ENCODE measurements at places on chromosomes 4 and X.

DNA sequence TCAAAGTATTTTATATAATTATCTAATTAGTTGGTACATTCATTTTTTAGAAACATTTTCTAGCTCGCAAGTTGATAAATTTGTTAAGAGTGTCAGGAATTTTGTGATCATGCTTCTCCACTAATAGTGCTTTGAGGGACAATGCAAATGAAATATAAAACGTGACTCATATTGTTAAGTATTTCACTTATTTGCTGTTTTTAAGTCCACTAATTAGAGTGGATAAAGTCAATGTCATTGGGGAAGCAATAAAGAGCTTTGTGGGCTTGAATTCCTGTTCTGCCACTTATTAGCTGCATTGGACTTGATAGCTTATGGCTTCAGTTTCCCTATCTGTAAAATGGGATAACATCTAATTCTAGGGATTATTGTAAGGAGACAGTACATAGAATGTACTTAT is 26.5 kb upstream of the ANAPC4 start:
- DNase-seq, result no peak

GRCh38 chrX:40142417-40142816 is 44.7 kb upstream of the BCOR start:
- DNase-seq, result no peak

DNA sequence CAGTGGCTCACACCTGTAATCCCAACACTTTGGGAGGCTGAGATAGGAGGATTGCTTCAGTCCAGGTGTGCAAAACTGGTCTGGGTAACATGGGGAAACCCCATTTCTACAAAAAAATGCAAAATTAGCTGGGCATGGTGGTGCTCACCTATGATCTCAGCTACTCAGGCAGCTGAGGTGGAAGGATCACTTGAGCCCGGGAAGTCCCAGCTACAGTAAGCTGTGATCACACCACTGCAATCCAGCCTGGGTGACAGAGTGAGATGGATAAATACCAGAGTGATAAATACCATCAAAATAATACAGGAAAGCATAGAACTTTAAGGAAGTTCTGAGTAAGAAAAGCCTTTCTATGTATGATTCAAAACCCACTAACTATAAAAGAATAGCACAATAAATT is 52.8 kb downstream of the LRBA start:
- no peak for DNase-seq

GRCh38 chrX:48938721-48939425 is 18.5 kb downstream of the OTUD5 start:
- no peak for DNase-seq

- no peak for DNase-seq
These were observed 129.8 kb downstream of the PPP3CA start for GRCh38 chr4:101217353-101218031.

DNA sequence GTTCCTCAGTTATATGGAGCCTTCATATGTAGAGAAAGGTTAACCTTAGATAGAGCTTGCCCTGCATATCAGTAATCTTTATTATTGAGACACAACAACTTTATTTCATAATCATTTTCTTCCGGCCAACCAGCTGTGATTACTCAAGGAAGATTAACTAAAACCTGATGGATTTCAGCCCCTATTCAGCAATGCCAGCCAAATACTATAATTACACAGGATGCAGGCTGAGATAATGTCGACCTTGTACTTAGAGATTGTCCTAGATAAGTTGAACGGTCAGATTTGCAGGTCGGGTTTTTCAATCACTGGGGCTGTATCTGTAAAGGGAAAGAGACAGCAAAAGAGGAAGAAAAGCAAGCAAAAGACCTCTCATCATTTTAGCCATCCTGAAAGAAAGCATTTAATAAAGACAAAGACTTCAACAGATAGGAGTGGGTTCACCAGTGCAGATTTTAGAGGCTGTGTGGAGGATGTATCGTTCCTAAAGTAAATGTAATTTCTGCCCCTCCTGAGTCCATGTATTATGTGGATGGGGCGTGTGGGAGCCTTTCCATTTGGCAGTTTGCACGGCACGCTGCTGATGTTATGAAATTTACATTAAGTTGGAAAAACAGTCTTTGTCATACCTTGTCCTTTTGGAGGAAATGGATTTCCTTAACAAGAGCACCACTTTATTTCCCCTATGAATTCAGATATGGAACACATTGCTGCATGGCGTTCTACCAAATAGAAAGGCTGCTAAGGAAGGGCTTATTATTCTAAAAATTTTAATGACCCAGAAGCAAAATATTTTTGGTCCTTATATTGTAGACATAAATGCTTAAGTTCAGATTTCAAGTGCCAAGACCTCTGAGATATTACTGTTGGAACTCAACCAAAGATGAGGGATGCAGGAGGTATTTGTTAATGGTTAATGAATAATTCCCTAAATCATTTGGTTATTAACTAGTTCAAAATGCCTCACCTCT is 496.7 kb downstream of the SPRY1 start:
- DNase-seq, result peak; percentile 75

- DNase-seq, result no peak
These were observed 1072.3 kb upstream of the PCDH10 start for GRCh38 chr4:132076829-132077228.

DNA sequence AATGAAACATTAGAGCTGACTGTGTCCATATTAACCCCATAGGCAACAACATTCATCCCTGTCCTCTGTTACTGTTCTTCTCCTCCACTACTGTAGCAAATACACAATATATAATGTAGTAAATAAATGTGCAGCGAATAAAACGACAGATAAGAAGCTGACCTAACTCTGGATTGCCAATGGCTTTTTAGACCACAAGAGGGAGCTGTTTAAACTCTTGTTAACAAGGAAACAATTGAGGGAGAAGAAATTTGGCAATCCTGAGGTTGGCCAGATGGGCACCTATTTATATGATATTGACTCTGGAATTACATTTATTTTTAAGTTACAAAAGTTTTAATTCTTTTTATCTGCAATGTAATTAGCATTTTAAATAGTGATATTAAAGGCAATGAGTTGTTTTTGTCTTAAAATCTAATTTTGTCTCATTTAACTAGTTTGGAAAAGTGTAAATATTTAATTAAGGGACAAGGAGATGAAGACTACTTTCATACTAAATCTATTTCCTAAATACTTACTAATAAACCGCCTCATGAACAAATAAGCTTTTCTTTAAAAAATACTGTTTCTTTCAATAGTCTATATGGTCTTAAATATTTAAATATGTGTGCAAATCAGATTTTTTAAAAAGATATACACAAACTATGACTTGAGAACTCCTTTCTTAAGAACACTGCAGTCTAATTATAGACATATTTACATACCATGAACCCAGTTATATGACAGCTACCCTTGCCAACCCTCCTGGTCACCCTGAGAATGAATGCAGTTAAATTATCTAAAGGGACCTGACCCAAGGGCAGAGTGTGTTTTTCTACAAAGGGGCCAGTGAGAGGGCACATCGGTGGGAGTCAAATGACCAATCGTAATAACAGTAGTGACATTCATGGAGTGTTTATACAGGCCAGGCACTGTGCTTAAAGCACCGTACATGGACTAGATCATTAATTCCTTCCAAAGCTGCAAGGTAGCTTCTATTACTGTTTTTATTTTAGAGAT is 52.9 kb upstream of the HPF1 start:
- no peak for DNase-seq

- DNase-seq, result no peak
These were observed 399.2 kb downstream of the NLGN4X start for GRCh38 chrX:5829469-5829868.

DNA sequence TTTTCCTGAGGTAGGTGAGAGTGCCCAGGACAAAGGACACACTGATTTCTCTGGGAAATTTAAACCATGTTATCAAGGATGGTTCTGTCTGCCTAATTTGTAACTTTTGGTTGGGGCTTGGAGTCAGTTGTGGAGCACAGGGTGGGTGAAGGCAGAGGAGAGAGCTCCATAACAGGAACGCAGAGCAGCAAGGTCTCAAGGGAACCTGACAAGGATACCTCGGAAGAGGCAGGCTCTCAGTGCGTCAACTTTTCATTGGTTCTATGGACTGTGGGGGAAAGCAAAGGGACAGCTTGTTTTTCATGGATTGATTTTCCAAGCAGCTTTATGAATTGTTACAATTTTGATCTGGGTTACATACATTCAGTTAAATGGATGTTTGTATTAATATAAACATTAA is 110.4 kb downstream of the SLIT2 start:
- DNase-seq, result no peak

DNA sequence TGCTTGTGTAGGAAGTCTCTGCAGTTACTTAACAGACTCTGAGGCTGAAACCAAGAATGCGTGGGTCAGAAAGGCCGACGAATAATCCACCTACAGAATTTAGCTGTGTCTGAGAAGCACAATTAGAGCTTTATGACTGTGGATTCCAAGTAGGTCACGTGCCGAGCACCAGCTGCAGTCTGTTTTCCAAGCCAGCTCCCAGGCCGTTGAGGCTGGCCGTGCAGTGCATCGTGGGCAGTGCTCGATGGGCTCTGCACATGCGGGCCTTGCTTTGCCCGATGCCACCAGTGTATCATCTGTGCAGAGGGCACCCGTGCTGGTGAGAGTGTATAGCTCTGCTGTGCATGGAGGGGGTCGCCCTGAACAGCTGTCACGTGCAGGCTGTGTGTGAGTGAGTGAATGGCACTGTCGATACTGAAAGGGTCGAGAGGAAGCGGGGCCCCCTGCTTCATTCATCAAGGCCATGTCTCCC is 67.5 kb upstream of the CLDN34 start:
- DNase-seq, result peak; percentile 54

DNA sequence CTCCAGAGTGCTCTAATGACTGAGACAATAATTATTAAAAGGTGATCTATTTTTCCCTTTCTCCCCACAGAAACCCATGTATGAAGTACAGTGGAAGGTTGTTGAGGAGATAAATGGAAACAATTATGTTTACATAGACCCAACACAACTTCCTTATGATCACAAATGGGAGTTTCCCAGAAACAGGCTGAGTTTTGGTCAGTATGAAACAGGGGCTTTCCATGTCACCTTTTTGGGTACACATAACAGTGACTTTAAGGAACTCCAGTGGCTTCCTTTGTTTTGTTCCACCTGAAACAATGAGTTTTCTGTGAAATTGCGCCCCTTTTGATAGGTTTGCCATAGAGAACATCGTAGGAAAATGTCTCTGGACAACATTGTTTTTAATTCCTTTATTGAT is 69.6 kb downstream of the KIT start:
- DNase-seq, result no peak

GRCh38 chr4:189304809-189305208 is 635.9 kb upstream of the FRG1 start:
- DNase-seq, result no peak

- DNase-seq, result peak; percentile 39
These were observed 25.9 kb downstream of the NOP14 start for GRCh38 chr4:2937146-2937857.

DNA sequence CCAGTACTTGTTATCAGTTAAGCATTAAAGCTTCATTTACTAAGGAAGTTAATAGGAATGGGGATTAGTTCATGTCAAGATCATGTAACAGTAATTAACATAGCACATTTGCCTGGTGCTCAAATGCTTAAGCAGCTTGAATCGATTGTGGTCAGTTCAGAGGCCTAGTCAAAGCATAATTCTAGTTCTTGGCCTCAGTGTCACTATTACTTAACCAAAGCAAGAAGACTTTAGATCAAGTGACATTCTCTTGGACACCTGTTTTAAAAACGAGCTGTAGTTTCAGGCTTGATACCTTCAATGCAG is 115.2 kb upstream of the BMPR1B start:
- no peak for DNase-seq

DNA sequence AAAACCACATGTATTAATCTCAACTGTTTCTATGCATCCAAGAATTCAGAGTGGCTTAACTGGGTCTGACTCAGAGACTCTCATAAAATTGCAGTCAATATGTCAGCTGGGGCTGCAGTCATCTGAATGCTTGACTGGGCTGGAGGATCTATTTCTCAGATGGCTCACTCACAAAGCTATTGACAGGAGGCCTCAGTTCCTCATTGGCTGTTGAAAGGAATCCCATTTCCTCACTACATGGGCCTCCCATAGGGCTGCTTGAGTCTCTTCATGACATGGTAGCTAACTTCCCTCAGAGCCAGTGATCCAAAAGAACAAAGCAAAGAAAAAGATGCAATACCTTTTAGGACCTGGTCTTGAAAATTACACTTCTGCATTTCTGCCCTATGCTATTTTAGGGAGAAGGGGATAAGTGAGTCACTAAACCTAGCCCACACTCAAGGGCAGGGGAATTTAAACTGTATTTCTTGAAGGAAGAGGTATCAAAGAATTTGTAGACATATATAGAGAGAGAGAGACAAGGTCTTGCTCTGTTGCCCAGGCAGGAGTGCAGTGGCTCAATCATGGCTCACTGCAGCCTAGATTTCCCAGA is 9.8 kb downstream of the SCFD2 start:
- no peak for DNase-seq

- DNase-seq, result peak; percentile 44
These were observed 1.1 kb downstream of the MOB1B start for GRCh38 chr4:70903291-70903603.

DNA sequence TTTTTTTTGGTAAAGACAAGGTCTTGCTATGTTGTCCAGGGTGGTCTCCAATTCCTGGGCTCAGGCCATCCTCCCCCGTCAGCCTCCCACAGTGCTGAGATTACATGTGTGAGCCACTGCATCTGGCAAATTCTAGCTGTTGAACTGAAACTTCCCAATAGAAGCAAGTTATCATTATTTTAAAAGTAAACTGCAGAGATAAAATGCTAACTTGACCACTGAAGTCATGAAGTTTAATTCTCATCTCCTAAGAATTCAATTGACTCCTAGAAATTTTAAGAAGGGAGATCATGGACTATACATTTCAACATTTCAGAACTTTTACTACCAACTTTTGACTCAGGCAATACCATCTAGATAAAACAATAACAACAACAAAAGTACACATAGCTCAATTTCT is 11.7 kb upstream of the EXOSC9 start:
- DNase-seq, result no peak

GRCh38 chr4:156892805-156893204 is 78.8 kb downstream of the PDGFC start:
- DNase-seq, result no peak

- DNase-seq, result peak; percentile 70
These were observed 855 bp downstream of the GPRASP2 start for GRCh38 chrX:102712981-102713625.

DNA sequence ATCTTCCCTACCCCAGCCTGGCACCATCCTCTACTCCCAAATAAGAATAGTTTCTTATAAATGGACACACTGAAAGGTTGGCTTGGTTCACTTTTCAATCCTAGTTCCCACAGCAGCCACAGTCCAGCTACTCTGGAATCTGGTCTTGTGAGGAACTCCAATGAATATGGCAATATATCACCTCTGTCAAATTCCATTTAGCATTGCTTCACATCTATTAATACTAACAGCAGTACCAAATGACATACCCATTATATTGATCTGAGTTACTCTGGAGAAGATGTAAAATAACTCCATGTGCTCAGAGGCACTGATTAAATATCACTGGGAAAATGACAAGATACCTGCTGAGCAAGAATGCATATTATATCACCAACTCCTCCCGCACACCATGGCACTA is 8.6 kb downstream of the OPHN1 start:
- DNase-seq, result no peak

- DNase-seq, result no peak
These were observed 97.3 kb upstream of the NOCT start for GRCh38 chr4:138918169-138918869.

- DNase-seq, result peak; percentile 48
These were observed 401 bp downstream of the SOWAHD start for GRCh38 chrX:119758731-119759247.
